ENCODE measurements at places on chromosomes 5 and 9.
A peak's percentile ranks its signal among the peaks of the same experiment; 100 is the strongest.

GRCh38 chr9:87181670-87182069, 234.4 kb upstream of the GAS1 start:
- DNase-seq: no peak

GRCh38 chr5:79413112-79413511, 100.8 kb downstream of the HOMER1 start:
- DNase-seq: no peak

DNA sequence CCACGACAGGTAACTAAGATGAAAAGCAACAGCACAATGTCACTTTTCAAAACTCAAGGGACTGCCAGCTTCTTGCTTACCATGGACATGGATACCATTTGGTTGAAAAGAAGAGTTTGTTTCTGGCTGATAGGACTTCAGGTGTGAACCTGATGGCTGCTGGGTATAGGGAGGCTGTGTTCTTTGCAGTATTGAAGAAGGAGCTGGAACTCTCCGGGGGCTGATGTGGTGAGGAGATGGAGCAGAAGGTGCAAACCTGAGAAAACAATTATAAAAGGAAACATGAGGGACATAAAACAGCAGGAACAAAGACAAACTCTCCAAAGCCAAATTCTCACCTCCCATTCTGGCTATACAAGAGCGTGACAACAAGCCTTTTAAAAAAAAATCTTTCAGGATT, 330.1 kb upstream of the RFX3 start:
- DNase-seq: no peak

DNA sequence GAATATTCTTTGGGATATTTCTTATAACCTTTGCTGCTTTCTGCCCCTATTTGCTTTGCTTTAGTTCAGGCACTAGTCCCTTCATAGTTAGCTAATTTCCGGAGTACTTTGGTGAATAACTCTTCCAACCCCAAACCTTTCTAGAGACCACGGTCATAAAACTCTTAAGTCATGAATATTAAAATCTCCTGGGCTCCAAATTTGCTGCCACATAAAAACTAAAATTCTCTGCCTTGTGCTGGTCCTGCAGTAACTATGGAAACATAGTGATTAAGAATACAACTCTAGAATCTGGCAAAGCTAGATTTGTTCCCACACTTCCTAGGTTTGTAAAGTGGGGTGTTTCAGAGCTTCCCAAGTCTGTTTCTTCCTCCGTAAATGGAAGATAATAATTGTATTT, 10.0 kb upstream of the ACTBL2 start:
- DNase-seq: no peak

- no peak for DNase-seq
These were observed 29.2 kb upstream of the RXRA start for GRCh38 chr9:134297083-134297410.

DNA sequence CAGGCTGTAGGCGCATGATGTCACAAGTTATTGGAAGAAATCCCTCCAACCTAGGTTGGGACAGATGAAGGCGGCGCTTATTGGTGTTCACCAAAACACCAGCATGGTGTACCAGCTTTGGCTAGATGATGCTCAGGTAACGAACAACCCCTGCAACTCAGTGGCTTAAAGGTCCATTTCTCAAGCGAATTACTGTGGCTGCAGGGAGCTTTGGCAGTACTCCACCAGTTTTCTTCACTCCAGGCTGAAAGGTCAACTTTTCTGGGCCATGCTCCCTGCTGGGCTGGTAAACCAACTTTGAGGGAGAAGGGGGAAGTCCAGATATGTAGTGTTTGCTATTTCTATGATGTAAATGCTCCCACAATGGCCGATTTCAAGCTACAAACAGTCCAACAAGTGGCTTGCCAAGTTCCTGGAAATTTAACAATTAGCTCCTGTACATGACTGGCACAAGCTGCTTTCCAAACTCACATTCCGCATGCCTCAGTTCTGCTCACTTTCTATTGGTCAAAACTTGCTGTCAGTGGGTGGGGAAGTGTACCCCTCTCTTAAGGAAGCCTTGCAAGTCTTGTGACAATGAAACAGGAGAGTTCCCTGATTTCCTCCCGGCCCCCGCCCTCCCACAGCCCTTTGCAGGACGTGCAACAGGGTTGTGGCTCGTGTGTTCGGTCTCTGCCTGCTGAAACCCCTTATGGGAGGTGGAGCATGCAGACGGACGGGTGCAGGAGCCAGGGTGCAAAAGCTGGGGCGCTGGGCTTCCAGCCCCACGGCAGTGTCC, 588 bp upstream of the ZBED3 start:
- DNase-seq: no peak

DNA sequence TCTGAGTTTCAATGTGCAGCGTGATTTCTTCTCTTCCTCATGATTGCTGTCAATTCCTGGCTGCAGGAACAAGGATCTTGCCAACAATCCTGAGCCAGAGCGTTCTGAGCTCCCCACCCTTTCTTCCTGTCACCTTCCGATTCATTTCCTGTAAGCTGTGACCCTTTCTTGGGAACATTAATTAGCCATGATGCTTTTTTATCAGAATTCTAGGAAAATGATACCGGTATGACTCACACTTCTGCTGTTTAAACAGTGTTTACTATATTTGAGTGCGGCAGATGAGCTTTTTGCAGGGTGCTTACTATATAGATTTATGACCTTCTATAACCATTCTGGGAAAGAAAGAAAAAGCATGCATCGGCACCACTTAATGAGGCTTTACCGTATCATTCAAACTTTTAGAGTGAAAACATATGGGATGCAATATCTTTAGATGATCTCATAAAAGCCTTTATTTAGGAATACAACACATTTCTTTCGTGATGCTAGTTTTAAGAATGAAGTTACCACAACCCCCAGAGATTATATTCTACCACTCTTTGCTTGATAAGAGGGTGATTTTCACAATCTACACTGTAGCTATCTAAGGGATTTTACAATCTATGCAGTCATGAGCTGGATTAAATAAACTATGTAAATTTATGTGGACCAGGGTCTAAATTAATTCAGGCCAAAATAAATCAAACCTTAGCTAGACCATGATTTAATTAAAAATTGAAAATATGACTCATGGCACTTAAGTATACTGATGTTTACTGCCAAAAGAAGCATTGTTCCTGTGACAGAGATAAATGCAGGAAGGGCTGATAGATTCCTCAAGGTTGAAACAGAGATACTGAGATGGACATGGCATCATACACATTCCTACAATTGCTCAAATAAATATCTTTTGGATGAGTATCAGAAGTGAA, 38.0 kb upstream of the OSMR start:
- no peak for DNase-seq

DNA sequence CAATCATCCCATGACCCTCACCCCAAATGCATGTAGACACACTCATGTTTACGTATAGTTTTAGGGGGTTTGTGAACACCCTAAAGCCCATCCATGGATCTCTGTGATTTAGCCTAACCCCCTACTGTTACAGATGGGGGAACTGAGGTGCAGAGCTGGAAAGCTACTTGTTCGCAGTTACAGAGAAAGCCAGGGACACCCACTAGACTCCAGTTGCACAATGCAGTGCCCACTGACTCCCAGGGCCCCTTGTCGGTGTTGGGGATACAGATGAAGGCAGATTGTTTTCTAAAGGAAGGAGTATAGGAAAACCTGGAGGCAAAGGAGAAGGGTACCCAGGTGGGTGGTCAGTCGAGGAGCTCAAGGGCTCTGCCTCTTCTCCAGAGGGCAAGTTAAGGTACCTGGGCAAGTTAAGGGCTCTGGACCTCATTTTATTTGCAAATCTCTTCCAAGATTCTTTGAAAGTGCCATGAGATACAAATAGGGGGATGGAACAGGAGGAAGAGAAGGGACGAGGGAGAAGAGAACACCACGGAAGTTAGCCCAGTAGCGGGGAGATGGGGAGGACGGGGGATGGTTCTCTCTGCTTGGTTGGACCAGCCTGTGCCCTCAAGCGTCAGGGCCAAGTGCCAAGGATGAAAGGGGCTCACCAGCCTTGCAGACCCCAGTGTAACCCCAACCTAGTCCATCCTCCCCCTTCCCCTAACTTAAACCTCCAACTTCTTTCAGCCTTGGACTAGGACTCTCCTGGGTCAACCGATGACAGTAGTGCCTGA, 958 bp downstream of the MYOZ3 start:
- DNase-seq: no peak

DNA sequence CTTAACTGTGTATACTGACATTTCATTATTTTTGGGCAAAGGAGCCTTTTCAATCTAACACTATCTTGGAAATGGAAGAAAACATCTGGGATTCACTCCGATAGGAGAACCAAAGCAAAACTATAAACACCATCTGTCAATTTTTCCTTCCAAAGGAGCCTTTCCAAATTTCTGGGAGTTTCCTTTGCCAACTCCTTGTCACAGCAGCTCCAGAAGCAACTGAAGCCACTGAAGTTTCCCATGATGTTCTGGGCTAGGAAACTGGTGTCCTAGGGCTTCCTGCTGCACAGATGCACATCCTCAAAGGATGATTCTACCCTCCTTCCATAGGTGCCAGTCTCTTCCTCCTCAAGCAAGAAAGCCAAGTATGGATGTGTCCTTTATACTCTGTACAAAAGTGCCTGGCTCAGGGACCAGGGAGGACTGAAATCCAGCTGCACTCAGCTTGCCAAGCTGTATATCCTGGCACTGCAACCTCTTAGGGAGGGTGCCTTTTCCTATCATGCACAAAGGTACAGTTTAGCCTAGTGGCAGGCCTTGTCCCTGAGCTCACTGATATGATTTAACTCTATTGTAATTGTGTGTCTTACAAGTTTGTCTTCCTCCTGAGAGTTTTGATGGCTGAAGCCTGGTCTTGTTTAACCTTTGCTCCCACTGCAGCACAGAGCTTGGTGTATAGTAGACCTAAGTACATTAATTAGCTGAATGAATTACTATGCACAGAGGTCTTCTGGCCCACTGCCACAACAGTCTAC, 8.4 kb upstream of the UBAP1 start:
- DNase-seq: peak; percentile 75

DNA sequence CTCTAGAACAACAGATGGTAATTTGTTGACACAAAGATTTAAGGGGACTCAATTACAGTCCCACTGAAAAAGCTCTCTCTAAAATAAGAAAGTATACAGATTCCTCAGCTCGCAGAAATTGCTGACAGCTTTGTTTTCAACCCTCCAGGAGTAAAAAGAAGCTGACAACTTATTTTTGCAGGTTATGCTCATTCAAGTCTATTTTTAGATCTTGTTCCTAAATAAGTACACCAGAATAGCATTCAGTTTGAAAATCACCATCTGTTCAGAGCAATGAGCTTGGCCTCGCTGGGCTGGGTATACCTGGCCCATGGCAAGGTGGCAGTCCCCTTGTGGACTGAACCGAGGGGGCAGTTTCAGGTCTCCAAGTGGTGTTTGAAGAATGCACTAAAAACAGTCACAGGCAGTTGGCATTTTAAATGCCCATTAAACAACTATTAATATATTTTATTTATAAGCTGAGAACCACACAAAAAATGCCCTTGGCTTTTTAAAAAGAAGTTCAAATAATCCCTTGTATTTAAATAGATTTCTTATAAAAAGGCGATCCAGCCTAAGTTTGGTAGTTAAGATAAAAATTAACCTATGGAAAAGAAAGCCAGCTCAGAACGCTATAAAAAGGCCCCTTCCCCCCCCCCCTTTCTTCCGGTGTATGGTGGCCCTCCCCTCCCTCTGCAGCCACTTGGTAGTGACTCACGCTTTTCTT, 169.2 kb downstream of the AUH start:
- DNase-seq: no peak

DNA sequence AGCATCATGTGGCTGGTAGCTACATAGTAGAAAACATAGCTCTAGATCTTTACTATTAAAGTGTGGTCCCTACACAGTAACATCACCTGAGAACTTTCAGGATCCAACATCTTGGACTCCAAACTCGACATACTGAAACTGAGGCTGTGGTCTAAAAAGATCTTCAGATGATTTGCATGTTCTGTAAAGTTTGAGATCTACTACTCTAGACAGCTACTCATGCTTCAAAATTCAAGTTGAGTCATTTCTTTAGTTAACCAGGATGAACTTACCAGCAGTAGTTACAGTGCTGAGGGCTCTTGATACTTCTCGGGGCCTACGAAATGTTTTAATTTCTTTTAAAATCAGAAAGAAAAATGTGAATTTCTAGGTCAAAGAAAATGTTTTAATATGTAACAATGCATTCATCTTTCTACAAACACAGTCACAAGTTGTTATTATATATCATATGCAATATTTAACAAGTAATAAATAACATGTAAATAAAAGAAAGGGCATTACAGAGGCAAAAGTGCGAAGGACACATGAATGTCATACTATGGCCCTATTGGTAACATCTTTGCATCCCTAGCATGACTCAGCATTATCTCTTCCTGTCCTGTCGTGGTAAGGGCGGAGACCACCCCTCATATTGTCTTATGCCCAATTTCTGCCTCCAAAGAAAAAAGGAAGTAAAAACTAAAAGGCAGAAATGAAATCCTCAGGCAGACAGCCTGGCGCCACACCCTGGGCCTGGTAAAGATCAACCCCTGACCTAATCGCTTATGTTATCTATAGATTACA, 563.9 kb upstream of the TLE4 start:
- no peak for DNase-seq

GRCh38 chr9:124285490-124285889, 27.7 kb downstream of the NEK6 start:
- no peak for DNase-seq

GRCh38 chr9:126613651-126614050, at the start of gene LMX1B:
LMX1B (plus strand) TSS chr9:126613928; CDS start chr9:126614450, 522 bp downstream.
- no peak for DNase-seq

DNA sequence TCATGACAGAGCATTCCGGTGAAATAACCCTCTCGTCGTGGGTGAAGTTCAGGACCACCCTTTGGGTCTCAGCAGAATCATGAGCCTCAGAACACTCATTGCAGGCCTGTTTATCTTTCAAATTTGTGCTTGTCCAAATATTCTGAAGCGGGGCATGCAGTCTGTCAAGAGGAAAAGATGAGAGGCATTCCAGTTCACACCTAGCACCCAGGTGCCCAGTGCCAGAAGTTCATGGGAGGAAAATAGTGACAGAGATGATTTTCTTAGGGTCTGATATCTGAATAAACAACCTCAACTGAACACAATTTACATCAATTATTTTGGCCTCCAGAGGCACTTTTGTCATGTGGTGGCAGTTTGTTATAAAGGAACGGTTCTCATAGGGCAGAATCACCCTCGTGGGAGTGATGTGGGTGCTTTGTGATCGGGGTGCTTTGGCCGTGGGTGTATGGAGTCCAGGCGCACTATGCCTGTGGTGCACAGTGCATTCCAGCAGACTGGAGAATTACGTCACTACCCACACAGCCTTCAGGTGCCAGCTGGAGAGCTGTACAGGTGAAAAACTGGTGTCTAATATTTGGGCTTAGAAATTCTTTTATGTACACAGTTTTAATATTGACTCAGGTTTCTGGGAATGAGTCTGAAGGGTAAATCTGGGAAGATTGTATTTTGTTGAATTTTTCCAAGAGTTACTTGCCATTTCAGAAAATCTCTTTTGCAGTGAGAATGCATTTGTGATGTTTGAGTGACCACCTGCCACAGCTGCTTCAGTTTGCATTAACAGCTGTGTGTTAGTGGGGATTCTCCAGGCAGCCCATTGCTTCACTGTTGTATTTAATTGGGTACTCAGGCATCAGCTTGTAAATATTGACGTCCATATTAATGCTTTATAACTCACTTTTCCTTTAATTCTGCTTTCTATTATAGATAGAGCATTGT, 289.3 kb downstream of the FANCC start:
- no peak for DNase-seq

- DNase-seq: no peak
These were observed 22.4 kb downstream of the CXXC5 start for GRCh38 chr5:139670369-139671095.

All from NCI-H446 (cell line).